ENCODE measurements at places on chromosomes 7 and 10. TPM values are rescaled to one million over a fixed set of nuclear protein-coding genes. Genes with fewer than 3 reads are reported as not detected.

DNA sequence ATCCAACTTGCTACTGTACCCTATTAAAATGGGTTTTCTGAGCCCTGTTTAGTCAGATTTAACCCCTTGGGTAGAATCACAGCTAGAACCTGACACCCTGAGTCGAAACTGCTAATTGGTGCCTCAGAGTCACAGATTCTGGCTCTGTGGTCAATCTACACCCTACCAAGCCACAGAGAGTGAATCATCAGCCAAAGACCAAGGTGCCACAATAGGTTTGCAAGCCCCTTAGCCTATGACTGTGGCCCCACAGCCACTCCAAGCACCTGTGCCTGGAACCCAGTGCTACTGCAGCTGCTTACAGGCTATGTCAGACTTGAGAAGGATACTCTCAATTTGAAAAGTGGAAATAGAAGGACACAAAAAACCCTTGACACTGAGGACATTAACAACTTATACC lies 202.8 kb upstream of the KCND2 start:
- H3K27ac ChIP-seq, result no peak overlapping the region
- H3K4me1 ChIP-seq, result no peaks in the 10 kb centered on the region
- H3K4me3 ChIP-seq, result no peak overlapping the region
- no peaks in the 10 kb centered on the region for H3K27me3 ChIP-seq
- DNase-seq, result no peak

DNA sequence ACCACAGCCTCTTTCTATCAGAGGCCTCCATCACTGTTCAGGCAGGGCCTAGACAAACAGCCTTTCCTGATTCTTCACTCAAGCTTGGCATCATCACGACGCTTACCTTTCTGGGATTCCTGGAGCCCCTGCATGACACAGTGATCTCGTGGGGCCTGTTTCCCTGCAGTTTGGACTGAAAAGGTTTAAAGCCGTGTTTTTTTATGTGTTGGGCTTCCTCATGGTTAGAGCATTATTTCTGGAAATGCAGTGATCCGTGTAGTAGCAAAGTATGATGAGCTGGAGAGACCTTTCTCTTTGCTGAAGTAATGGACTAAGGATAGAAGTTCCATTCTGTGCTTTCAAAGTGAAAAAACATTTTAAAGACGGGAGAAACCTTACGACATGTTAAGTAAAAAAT lies 169.1 kb downstream of the BMPER start:
- no peaks in the 10 kb centered on the region for H3K27me3 ChIP-seq
- no peak for DNase-seq
- H3K4me1 ChIP-seq, result peaks cover 5% of the 10 kb centered on the region
- H3K27ac ChIP-seq, result no peak overlapping the region

GRCh38 chr7:17094963-17095574 lies 203.4 kb upstream of the AHR start:
- no peak overlapping the region for H3K27ac ChIP-seq
- no peak overlapping the region for H3K4me3 ChIP-seq
- no peaks in the 10 kb centered on the region for H3K4me1 ChIP-seq
- no peak for DNase-seq
- no peaks in the 10 kb centered on the region for H3K27me3 ChIP-seq

DNA sequence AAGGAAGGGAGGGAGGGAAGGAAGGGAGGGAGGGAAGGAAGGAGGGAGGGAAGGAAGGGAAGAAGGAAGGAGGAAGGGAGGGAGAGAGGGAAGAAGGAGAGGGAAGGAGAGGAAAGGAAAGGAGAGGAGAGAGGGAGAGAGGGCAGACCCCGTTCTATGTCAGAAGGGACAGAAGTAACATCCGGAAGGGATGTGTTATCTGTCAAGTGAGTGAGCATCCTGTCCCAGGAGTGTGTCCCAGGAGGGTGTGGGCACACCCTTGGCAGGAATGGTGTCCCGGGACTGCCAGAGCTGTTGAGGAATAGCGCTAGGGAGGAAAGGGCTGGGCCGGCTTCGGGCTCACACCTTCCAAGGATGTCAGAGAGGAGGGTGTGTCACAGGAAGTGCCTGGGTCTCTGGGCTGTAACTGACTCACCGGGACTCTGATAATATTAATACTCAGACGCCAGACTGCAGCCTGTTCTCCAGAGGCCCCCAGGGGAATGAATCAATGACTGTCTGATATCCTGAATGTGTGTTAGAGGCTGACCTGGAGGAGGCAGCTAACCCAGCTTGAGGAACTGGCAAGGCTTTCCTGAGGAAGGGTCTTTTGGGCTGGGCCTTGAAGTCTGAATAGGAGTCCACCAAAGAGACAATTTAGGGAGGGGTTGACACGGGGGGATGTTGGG lies 125.6 kb upstream of the TNRC18 start:
- peaks cover 11% of the 10 kb centered on the region for H3K4me1 ChIP-seq
- H3K27me3 ChIP-seq, result no peaks in the 10 kb centered on the region
- no peak overlapping the region for H3K27ac ChIP-seq
- no peak for DNase-seq
- no peaks in the 10 kb centered on the region for H3K36me3 ChIP-seq

GRCh38 chr10:33277135-33277536 lies 57.3 kb downstream of the NRP1 start:
- no peaks in the 10 kb centered on the region for H3K36me3 ChIP-seq
- no peak overlapping the region for H3K27ac ChIP-seq
- no peaks in the 10 kb centered on the region for H3K27me3 ChIP-seq
- peaks cover 35% of the 10 kb centered on the region for H3K4me1 ChIP-seq

DNA sequence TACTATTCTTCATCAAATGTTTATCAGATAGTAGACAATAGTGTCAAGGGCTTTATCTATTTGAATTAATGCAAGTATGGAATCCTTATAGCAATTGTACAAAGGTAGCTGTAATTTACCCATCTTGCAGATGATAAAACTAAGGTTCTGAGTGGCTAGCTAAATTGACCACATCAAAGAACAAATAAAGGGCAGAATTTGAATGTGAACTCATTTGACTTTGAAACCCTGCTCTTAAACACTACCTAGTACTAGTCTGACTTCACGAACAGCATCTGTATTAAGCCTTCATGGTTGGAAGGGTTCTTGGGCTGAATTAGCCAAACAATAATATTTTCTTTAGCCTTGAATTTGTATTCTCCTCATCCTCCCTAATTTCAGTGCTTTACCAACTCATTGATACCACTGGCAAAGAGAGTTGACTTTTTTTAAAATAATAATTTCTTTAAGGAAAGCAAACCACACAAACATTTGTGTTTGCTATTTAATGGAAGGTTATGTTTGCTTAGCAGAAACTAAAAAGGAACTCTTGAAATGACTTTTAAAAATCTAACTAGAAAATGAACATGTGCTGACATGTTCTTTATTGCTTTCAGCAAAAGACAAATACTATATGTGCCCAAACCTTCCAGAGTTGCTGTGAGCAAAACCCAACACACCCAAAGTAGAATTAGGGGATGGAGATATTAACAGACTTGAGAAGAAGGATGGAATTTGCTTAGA lies 322.6 kb downstream of the RNLS start:
- H3K36me3 ChIP-seq, result no peaks in the 10 kb centered on the region
- no peak overlapping the region for H3K27ac ChIP-seq
- H3K4me1 ChIP-seq, result no peaks in the 10 kb centered on the region
- no peaks in the 10 kb centered on the region for H3K27me3 ChIP-seq
- no peak overlapping the region for H3K4me3 ChIP-seq

DNA sequence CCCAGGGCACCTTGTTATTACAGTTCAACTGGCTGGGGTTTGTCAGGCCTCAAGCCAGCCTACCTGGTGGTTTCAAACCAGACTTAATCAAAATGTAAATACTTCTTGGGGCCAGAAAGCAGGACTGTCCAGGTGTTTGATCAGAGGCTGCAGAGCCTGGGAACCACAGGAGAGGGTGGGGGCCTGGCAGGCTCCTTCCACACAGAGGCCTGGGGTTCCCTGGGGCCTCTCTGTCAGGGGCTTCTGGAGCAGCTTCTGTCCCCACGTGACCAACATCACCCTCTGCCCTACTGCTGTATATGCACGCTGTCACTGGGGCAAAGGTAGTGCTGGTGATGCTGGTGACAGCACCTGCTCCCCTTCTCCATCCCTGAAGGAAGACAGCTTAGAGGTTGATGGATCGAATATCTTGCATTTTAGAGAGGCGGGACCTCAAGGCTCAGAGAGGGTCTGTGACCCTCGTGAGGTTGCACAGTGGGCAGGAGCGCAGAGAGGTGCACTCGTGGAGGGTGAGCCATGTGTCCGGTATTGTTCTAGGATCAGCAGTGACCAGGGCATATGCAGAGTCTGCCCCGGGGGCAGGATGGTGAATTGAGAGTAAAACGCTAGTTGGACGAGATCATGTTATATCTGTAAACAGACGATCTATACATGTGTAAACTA lies 95.4 kb downstream of the GRK5 start:
- no peak overlapping the region for H3K4me3 ChIP-seq
- H3K36me3 ChIP-seq, result no peaks in the 10 kb centered on the region
- peaks cover 93% of the 10 kb centered on the region for H3K4me1 ChIP-seq
- peak overlapping the region; percentile 73 for H3K27ac ChIP-seq
- H3K27me3 ChIP-seq, result no peaks in the 10 kb centered on the region

GRCh38 chr10:83990126-83990525 lies 149.2 kb upstream of the GHITM start:
- DNase-seq, result no peak
- no peaks in the 10 kb centered on the region for H3K27me3 ChIP-seq
- H3K27ac ChIP-seq, result no peak overlapping the region

- no peak overlapping the region for H3K4me3 ChIP-seq
- no peaks in the 10 kb centered on the region for H3K36me3 ChIP-seq
- H3K4me1 ChIP-seq, result no peaks in the 10 kb centered on the region
- no peak overlapping the region for H3K27ac ChIP-seq
- H3K27me3 ChIP-seq, result no peaks in the 10 kb centered on the region
- no peak for DNase-seq
These were observed 1082.6 kb upstream of the LRRTM3 start for GRCh38 chr10:65843203-65843602.

DNA sequence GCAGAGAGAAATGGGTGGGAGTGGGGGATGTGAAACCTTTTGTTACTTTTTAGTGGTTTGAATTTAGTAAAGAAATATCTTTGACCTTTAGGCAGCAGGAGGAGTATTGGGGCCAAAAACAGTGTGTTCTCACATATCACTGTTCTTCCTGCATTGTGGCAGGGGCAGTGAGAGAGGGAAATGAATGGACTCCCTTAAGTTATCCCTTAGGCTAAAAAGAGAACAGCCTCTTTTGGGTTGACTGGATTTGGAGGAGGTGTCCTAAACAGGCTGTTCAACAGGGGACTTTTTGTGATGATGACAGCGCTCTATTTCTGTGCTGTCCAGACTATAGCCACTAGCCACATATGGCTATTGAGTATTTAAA lies 22.3 kb downstream of the ZNF775 start:
- H3K4me1 ChIP-seq, result peaks cover 19% of the 10 kb centered on the region
- no peak overlapping the region for H3K4me3 ChIP-seq
- no peaks in the 10 kb centered on the region for H3K27me3 ChIP-seq
- peaks cover 8% of the 10 kb centered on the region for H3K36me3 ChIP-seq

- no peak overlapping the region for H3K27ac ChIP-seq
- H3K36me3 ChIP-seq, result no peaks in the 10 kb centered on the region
- no peaks in the 10 kb centered on the region for H3K4me1 ChIP-seq
- H3K27me3 ChIP-seq, result no peaks in the 10 kb centered on the region
- no peak overlapping the region for H3K4me3 ChIP-seq
These were observed 6.7 kb downstream of the AOAH start for GRCh38 chr7:36717586-36717985.

- H3K4me1 ChIP-seq, result no peaks in the 10 kb centered on the region
- H3K4me3 ChIP-seq, result no peak overlapping the region
- H3K27me3 ChIP-seq, result no peaks in the 10 kb centered on the region
- H3K27ac ChIP-seq, result peak overlapping the region; percentile 51
- no peaks in the 10 kb centered on the region for H3K36me3 ChIP-seq
These were observed 21.5 kb downstream of the SH3PXD2A start for GRCh38 chr10:103833731-103834365.

GRCh38 chr10:62514079-62514693 lies 140.0 kb downstream of the ZNF365 start:
- H3K27ac ChIP-seq, result no peak overlapping the region
- no peaks in the 10 kb centered on the region for H3K4me1 ChIP-seq
- H3K36me3 ChIP-seq, result no peaks in the 10 kb centered on the region
- H3K4me3 ChIP-seq, result no peak overlapping the region
- no peaks in the 10 kb centered on the region for H3K27me3 ChIP-seq
- no peak for DNase-seq

- H3K4me3 ChIP-seq, result peak overlapping the region; percentile 62
- no peaks in the 10 kb centered on the region for H3K27me3 ChIP-seq
These were observed 651 bp downstream of the AFAP1L2 start for GRCh38 chr10:114403541-114404161.

GRCh38 chr10:12974491-12975199 lies 26.9 kb downstream of the CCDC3 start:
- DNase-seq, result no peak
- H3K27me3 ChIP-seq, result no peaks in the 10 kb centered on the region
- no peaks in the 10 kb centered on the region for H3K36me3 ChIP-seq
- no peaks in the 10 kb centered on the region for H3K4me1 ChIP-seq
- no peak overlapping the region for H3K27ac ChIP-seq

DNA sequence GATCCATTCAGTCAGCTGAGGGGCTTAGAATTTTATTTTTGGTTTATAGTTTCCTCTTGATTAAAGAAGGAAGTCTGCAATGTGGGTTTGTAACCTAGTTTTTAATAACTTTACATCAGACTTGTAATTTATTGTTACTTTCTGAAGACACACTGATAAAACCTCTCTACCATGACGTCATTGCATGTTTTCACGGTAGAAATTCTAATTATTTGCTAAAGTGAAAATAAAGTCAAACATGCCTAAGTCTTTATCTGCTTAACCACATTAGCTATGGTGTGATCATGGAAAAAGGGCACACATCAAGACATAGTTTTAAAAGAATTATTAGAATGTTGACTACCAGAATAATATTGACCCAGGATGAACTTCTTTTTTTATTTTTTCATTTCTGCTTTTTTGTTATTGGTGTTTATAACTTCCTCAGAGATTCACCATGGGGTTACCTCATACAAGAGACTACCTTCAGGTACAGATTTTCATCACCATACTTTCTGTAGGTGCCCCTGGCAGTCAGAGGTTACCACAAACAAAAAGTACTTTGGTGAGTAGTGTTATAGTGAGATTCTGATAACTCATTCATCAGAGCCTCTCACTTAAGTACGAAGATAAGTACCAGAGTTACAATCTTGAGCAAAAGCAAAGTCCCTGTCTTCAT lies 7.0 kb upstream of the PANK1 start:
- no peak overlapping the region for H3K4me3 ChIP-seq
- H3K27me3 ChIP-seq, result no peaks in the 10 kb centered on the region
- no peak for DNase-seq
- H3K36me3 ChIP-seq, result no peaks in the 10 kb centered on the region

GRCh38 chr7:120216947-120217346 lies 56.0 kb upstream of the KCND2 start:
- no peaks in the 10 kb centered on the region for H3K36me3 ChIP-seq
- H3K4me3 ChIP-seq, result no peak overlapping the region
- no peaks in the 10 kb centered on the region for H3K4me1 ChIP-seq
- no peaks in the 10 kb centered on the region for H3K27me3 ChIP-seq

SEMA3A gene
- 57.3 TPM for total RNA-seq

TRIL gene
- total RNA-seq, result 1.5 TPM

KMT2E gene
- 103 TPM for total RNA-seq

GNAI1 gene
- 55.9 TPM for total RNA-seq

ZSCAN21 gene
- total RNA-seq, result 18.6 TPM

BLVRA gene
- 105 TPM for total RNA-seq

NODAL gene
- not detected for total RNA-seq

SFRP4 gene
- total RNA-seq, result 1.2 TPM

ABI1 gene
- 44.4 TPM for total RNA-seq

C10orf120 gene
- total RNA-seq, result not detected

CLEC5A gene
- not detected for total RNA-seq

ATP5MK gene
- total RNA-seq, result 400 TPM

LRRC4 gene
- total RNA-seq, result 0.82 TPM

GHRHR gene
- total RNA-seq, result not detected

KCNIP2 gene
- total RNA-seq, result 7.1 TPM

TEX36 gene
- total RNA-seq, result not detected

A1CF gene
- 0.36 TPM for total RNA-seq
